ENCODE measurements at places on chromosomes 7 and 10.

- no peak for DNase-seq
These were observed 214.2 kb downstream of the WDR11 start for GRCh38 chr10:121065330-121065729.

GRCh38 chr10:24493165-24493564, 230.5 kb downstream of the ARHGAP21 start:
- no peak for DNase-seq

DNA sequence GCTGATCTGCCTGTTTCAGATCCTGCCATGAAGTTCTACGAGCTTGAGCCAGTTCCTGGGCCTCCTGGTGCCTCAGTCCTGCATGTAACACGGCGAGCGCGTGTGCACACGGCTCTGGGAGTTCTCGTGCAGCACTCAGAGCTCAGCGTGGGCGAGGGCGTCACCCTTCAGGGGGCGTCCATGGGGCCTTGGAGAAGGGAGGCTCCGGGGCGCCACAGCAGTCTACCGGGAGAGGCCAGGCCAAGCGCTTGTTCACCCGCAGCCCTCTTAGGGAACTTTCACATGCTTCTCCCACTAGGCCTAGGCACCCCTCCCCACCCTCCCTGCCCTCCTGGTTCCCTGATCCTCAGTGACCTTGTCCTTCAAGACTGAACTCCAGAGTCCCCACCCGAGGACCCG, 83.1 kb downstream of the BMS1 start:
- no peak for DNase-seq

- DNase-seq: no peak
These were observed 341.0 kb upstream of the NPSR1 start for GRCh38 chr7:34317039-34317438.

DNA sequence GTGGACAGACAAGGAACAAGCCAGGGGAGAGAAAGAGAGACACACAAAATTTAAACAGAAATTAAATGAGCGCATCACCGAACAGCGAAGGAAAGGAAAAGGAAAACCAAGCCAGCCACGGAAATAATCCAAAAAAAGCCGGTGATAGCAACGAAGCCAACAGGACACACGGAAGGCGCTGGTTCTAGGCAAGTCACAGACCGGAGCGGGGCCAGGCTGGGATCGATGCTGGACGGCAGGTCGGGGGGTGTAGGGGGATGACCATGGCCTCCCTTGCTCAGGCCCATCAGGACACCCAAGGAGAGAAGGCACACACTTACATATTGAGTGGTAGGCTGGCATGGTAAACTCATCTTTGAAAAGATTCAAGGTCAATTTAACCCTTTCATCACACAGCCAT, 202.5 kb upstream of the PTN start:
- DNase-seq: no peak

GRCh38 chr10:101601541-101601940, 13.4 kb downstream of the DPCD start:
- DNase-seq: no peak

All from NCI-H1048 (cell line).